ENCODE measurements at places on chromosomes 2 and 18.
A peak's percentile ranks its signal among the peaks of the same experiment; 100 is the strongest.

GRCh38 chr18:58097121-58097906, 53.3 kb downstream of the NEDD4L start:
- DNase-seq, result no peak

DNA sequence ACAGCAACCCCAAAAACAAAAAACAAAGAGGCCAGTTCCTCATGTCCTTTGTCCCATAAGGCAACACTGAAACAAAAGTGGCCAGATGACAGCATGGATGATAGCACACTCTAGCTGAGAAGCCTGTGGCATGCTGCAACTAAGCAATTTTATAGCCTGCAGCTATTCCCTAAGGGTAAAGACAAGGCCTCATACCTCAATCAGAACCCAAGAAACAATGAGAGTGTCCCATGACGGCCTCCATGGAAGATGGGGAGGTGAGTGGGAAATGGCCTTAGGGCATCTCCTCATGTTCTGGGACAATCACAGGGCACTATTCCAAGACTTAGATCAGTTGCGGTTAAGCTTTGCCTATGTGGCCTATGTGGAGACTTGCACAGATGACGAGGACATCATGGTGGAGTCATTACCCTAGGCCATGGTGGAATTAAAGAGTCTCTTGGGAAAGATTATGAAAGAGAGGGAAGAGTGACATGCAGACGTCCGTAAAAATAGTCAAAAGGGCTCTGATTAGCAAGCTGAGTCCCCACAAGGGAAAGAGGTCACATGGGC, 103.1 kb downstream of the INO80D start:
- no peak for DNase-seq

DNA sequence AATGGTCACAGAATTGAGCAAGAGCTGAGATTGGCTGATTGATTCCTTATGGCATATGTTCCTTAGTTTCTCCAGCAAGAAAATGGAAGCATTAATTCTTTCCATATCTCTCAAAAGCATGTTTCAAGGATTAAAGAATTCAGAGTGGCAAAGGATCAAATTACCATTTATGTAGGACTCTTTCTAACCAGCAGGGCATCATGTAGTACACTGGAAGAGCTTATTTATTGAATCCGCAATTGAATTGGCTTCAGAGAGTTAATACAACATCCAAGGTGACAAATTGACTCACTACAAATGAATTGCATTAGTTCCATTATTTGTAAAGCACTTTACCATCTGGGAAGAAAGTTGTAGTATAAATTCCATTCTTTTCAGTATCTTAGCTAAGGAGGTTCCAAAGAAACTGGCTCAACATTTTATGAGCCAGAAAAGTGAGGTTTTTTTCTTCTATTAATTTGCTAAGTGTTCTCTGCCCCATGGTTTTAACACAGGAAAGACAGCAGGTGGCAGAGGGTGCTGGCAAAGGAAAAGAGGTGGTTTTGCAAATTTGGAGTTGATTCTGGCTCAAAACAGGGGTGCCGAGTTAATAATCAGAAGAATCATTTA, 409.9 kb downstream of the MTX2 start:
- DNase-seq, result no peak

DNA sequence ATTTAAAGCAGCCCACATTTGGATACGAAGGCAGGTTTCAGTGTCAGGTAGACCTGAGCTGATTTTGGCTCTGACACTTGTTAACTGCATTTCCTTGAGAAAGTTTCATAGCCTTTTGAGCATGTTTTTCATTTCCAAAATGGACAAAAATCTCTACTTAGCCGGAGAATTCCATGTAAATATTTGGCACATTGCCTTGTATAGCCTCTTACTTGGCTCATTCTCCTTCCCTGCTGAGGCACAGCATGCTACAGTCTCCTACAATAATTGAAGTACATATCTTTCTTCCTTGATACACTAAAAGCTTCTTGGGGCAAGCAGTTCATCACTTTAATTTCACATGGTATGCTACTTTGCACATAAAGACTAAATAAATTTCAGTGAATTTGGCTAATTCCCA, 772.2 kb upstream of the CHAC2 start:
- no peak for DNase-seq

- no peak for DNase-seq
These were observed 67.5 kb downstream of the ZEB2 start for GRCh38 chr2:144452169-144452988.

DNA sequence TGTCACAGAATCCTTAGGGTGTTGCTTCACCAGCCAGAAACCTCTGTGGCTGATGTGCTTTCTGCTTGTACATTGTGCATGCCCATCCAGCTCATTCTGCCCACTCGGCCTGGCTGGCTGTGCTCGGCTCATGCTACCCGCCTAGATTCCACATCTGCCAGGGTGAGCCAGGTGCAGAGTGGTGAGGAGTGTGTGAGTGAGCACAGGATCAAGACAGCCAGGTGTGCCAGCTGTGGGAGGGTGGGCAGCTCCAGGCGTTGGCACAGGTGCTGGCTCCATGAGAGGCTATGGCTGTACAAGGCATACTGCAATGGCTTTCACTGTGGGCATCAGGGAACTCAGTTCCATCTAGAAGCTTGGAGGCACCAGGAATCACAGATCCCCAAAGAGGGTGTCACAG, 1321.8 kb upstream of the CRIM1 start:
- DNase-seq, result no peak

DNA sequence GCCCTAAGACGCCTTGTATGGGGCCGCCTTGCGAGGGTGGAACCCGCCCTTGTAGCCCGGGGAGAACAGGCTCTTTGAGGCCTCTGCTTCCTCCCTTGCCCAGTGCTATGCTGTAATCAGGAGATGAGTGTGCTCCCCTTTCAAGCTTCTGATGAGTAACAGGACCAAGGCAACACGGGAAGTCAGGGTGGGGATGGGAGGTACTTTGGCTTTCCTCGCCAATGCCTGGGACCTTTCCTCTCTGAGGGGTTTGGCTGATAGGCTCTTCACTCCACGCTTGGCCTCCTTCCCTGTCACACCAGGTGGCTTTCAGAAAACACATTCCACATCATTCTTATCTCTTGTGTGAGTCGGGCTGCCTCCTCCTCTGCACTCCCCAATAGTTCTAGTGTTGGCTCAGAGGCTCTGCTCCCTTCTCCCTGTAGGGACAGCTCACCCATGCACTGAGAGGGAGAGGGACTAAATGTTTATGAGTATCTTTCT, 223.7 kb upstream of the TRIB2 start:
- no peak for DNase-seq

DNA sequence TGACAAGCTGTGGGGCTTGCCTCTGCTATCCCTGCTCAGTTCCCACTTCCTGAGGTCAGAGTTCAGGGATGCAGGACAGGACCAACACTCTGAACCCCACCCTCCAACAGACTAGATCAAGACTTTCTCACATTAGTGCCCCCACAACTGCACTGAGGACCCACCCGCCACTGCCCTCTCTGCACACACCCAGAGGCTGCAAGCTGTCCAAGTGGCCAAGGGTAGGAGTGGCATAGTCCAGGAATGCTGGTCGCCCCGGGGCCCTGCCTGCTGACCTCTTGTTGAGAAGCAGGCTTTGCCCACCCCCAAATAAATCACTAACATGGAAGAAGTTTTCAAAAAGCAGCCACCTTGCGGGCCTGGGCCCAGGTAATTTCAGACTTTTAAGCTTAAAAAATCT, 5.5 kb upstream of the KIF1A start:
- DNase-seq, result no peak

GRCh38 chr2:105741174-105741573, 3.5 kb upstream of the NCK2 start:
- DNase-seq, result no peak

- no peak for DNase-seq
These were observed 862.0 kb upstream of the ID2 start for GRCh38 chr2:7819850-7820249.

- no peak for DNase-seq
These were observed 98.1 kb downstream of the HS1BP3 start for GRCh38 chr2:20552847-20553246.

DNA sequence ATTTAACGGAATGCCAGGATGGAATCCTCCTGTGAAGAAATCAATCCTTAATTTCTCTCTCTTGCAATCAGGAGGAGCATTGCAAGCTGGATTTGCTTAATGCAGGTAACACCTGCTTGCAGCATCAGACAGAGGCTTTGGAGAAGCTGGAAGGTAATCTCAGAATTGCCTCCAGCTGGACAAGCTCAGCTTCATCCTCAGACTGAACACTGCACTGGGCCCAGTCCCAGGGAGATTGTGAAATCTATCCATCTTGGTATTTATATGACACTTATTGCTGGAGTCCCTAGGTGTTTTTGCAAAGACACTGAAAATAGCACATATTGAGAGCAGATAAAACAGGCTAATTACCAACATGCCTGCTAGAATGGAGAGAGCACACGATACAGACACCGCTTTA, 179.4 kb upstream of the SESTD1 start:
- DNase-seq, result no peak

GRCh38 chr2:73970850-73971471, 13.7 kb upstream of the TET3 start:
- no peak for DNase-seq

DNA sequence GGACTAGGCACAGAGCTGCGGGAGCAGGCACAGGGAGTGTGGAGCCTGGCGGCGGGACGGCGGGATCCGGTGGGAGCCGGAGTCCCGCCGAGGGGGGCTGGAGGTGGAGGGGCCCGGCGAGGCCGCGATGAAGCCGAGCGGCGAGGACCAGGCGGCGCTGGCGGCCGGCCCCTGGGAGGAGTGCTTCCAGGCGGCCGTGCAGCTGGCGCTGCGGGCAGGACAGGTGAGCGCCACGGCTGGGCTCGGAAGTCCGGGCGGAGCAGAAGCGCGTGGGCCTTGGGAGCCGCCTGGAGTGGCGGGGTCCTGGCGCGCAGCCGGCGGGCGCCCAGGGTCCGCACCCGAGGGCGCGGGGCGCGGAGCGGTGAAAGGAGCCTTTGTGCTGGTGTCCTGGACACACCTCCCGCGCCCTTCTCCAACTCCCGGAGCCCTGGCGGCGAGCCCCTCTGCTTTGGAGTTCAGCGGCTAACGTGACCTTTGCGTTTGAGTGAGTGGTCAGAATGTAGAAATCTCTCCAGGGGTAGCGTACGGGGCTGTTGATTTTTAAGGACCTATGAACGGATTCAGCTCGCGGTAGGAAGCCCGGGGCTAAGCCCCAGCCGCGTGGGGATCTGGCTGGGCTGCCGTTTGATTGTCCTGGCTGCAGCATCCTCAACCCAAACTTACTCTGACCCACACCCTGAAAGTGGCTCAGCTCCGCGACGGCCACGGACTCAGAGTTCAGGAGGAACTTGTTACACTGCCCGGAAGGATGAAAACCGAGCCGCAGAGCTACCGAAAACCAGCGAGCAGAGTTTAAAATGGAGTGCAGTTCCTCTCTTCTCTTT, 448 bp downstream of the IMPA2 start:
- DNase-seq, result no peak

GRCh38 chr2:113089916-113090315, 22.1 kb downstream of the IL1F10 start:
- no peak for DNase-seq

GRCh38 chr18:76490033-76490432, 5.0 kb downstream of the ZNF516 start:
- DNase-seq, result no peak

GRCh38 chr18:79798346-79798998, 734 bp downstream of the KCNG2 start:
- no peak for DNase-seq

DNA sequence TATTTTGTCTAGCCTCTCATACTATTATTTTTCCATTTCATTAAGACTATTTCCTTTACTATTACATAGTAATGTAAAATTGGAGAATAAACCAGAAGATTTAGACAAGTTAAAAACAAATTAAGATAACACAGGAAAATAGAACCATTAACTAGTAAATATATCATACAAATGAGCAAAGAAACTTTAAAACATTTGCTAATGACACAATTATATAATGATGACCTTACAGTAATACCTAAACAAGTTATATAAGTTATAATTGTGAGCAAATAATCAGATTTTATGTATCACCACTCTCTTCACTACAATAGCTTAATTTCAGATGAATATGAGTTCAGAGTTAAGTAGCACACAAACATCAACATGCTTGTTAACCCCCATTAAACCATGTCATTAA, 72.6 kb upstream of the GRB14 start:
- DNase-seq, result no peak

GRCh38 chr2:46229134-46230063, 67.8 kb upstream of the EPAS1 start:
- no peak for DNase-seq

GRCh38 chr2:227460070-227460485, 11.9 kb upstream of the AGFG1 start:
- DNase-seq, result peak; percentile 67

DNA sequence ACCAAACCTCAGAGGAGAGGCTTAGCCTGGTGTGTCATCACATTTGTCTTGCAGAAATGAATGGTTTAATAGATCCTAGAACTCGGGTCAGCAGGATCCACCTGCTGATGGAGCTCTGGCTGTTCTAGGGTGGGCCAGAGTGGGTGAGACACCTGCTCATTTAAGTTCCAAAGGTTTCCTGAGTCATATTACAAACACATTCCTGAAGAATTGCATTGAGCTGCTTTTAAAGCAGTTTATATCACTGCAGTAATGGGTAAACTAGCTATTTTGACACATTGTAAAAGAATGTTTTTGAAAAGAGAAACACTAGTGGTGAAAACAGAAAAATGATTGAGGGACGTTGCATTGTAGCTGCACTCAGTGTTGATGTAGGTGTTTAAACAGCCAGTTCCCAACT, 175.3 kb upstream of the TCF4 start:
- DNase-seq, result no peak

- DNase-seq, result no peak
These were observed 80.7 kb downstream of the PSMG2 start for GRCh38 chr18:12783524-12783923.

- no peak for DNase-seq
These were observed 1491.2 kb downstream of the LRP1B start for GRCh38 chr2:140639628-140640027.

DNA sequence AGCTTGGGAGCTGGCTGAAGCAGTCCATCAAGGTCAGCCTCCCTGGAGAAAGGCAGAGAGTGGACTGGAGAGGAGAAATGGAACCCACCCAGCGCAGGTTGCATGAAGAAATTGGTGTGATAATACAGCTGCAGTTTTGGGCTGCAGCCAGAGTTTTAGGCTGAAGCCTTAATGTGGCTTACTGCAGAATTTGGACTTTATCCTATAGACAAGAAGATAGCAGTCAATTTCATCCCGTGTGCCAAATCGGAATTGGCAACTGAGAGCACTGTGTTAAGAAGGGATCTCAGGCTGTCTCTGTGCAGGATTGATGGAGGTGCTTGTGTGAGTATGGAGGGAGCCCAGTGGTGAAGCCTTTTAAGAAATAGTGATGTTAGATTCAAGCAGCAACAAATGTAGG, 7.5 kb downstream of the SGPP2 start:
- DNase-seq, result no peak

GRCh38 chr2:15263976-15264685, 297.0 kb downstream of the NBAS start:
- DNase-seq, result no peak

Data from stimulated activated CD8-positive, alpha-beta memory T cell treated with anti-CD3 and anti-CD28 coated beads, Interleukin-4, amount 100 ng/mL, for 24 hours (primary cell).